ENCODE measurements at places on chromosomes 7 and 10.

GRCh38 chr10:35639728-35640401 lies 2.2 kb downstream of the FZD8 start:
- DNase-seq, result no peak

GRCh38 chr7:46613116-46613515 lies 692.0 kb upstream of the IGFBP3 start:
- no peak for DNase-seq

DNA sequence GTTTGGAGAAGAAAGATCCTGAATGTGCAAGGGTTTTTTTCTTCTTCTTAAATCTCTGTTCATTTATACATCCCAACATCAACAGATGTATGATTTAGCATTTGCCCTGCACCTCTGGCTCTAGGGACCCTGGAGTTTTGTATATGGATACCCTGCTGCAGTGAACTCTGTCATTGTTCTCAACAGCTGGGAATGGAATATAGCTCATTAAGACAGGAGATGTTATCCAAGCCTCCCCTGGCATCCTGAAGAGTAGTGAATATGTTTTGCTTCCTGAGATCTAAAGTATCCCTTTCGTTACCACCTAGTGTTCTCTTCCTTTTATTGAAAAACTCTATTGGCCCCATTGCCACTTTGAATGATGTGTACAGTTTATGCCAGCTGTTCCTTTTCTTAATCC lies 275.9 kb downstream of the EXOC4 start:
- no peak for DNase-seq

- DNase-seq, result no peak
Measured at GRCh38 chr7:159126311-159127260, 18.1 kb downstream of the VIPR2 start.

- DNase-seq, result no peak
Measured at GRCh38 chr7:126843883-126844282, 408.9 kb downstream of the GRM8 start.

- DNase-seq, result no peak
Measured at GRCh38 chr10:90162271-90162853, 461.0 kb downstream of the KIF20B start.

GRCh38 chr10:50536617-50537240 lies 87.0 kb downstream of the SGMS1 start:
- DNase-seq, result no peak

DNA sequence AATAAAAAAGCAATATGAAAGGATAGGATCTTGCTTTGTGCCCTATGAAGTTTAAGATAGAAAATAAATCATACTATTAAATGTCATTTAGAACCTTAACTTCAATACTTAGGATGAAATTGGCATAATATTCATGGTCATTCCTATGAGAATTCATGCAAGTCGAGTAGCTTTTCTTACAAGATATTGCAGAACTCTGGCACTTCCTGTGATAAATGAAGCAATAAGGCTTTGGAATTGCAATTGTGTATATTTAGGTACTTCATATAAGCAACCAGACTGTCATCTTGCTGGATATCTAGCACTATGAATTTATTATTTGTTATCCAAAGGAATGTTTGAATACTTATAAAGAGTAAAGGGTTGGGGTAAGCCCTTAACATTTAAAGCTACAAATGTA lies 116.5 kb downstream of the ZNF438 start:
- DNase-seq, result no peak

DNA sequence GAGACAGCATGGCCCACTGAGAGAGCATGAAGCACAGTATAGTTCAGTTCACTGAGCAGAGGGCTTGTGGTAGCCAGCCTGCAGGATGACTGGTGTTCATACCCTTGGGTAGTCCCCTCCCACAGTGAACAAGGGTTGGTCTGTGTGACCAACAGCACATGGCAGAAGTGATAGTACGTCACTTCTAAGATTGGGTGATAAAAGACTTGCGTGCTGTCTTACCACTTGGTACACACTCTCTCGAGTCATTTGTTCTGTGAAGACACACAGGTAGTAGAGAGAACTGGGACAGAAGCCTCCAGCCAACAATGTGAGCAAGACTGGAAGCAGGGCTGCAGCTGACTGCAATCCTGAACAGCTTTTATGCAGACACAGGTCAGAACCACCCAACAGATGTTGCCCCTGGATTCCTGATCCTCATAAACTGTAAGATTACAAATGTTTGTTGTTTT lies 14.6 kb downstream of the EPC1 start:
- DNase-seq, result no peak
